Hippocampal formation (tissue), 2 donors: ENCODE measurements at places on chromosomes 3 and 15.

DNA sequence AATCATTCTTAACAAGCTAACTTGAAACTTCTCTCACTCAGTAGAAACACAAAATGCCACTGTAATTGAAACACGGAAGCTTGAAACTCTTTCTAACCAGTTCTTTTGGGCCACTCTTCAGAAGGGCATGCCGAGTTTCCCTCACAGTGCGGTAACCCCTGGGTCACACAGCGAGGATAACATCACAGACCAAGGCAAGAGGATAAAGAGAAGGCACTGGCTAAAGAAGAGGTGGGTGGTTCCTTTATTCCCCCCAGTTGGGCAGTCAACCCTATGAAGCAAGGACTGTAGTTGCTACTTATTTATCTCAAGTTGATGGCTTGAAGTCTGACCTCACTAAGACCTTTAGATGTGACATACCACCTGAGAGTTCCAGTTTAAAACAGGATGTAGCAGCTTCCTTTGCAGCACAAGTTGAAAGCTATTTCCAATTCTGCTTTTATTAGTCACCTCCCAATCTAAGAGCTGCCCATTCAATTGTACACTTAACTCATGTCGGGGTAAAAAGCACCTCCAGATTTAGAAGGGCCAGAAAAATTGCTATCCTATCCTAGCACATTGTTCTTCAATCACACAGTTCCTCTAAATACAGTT lies 272.4 kb downstream of the TIGIT start:
- DNase-seq: no peak

- no peak for DNase-seq
Observed at GRCh38 chr3:133851266-133851906, 44.3 kb downstream of the RAB6B start.

DNA sequence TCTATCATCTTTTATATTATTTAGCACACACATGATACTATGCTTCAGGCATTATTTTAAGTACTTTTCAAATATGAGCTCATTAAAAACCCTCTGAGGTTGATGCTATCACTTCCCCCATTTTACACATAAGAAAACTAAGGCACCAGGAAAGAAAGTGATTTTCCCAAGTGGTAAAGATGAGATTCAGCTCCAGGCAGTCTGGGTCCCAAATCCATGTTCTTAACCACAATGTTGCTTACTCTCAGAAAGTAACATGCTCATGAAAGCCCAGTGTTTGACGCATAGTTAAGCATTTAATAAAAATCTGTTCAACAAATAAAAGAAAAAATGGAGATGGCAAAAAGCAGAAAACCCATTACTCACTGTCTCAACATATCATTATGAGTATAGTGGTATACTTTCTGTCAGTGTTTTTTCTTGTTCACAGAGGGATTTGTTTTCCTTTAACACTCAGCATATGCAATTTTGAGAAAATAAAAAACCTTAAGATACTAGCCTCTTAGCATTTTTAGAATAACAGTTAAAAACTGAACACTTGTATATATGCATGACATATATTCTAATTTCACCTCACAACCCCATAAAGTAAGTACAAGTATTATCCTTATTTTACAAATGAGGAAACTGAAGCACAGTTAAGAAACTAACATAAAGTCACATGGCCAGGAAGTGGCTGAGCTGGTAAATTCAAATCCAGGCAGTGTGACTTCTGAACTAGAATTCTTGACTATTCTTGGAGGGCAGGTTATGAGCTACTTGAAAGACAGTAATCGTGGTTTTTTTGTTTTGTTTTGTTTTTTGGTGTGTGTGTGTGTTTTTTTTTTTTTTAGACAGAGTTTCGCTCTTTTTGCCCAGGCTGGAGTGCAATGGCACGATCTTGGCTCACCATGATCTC lies 10.4 kb downstream of the PEAK1 start:
- no peak for DNase-seq

GRCh38 chr3:77381431-77381830 lies 341.5 kb downstream of the ROBO2 start:
- no peak for DNase-seq

DNA sequence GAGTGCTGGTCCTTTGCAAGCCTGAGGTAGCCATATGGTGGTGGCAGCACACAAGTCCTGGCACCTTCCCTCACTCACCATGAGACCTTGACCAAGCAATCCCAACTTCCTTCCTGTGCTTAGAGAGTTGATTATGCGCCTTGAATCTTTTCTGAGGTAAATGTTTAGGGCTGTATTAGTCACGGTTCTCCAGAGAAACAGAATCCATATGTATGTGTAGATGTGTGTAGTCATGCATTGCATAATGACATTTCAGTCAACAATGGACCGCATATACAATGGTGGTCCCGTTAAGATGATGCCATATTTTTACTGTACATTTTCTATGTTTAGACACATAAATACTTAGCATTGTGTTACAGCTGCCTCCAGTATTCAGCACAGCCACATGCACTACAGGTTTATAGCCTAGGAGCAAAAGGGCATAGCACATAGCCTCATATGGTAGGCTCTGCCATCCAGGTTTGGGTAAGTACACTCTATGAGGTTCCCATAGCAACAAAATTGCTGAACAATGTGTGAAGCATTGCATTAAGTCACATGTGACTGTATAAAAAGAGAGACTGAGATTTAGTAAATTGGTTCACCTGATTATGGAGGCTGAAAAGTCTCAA lies 20.2 kb upstream of the NUP210 start:
- no peak for DNase-seq

GRCh38 chr3:139312959-139313358 lies 30.9 kb upstream of the MRPS22 start:
- DNase-seq: no peak

DNA sequence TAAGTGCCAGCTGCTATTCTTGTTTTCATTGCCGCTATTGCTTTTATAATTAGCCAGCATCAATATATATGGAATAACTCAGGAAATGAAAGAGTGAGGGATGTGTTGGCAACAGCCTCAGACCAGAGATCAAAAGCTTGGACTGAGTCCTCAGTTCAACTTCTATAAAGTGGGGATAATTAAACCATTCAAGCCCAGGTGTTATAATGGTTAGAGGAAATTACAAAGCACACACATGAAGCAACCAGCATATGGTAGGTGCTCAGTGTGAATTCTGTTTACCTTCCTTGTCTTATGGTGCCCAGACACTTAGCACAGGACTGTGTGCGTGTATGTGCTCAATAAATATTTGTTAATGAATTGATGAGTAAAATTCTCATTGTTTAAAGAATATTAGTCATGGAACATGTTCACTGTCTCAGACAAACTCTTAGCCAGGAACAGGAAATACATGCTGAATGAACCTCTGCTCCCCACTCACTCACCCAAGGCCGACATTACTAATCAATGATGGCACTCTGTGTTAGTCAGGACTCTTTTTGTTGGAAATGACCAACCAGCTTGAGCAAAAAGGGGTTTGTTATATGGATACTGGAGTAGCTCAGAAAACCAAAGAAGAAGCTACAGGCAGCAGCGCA lies 16.7 kb upstream of the CCDC174 start:
- DNase-seq: no peak

DNA sequence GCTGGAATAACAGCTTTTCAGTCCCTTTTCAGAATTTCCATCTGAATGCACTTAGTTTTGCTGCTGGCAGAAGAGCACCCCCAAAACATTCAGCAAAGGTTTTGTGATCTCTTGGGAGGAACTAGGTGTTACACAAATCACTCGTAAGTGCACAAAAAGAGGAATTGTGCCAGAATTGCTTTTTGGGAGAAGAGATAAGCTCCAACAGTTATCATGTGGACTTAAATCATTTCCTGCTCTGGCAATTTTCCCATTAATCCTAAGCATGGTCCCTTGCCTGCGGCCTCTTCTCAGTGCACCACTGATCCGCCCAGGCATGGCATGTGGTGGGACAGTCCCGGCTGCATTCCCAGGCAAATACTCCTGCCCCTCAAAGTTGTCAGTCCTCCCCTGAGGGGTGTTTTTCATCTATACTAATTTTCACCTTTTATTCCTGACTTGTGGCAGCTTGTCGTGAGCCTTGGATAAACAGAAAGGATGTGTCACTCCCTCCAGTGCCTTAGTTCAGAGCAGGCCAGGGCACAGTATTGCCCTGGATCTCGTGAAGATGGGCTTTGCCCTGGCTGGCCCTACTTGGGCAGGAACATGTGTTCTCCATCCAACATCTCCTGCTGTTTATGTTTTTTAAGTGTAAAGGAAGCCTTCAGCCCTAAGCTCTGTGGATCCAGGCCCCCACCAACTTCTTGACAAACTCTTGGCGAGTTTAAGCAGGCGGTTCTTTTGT lies 44.6 kb upstream of the VILL start:
- DNase-seq: no peak
